ENCODE measurements at places on chromosomes 7 and 10.

- no peak for DNase-seq
Observed at GRCh38 chr10:52249850-52250395, 64.2 kb upstream of the DKK1 start.

- DNase-seq = no peak
Observed at GRCh38 chr7:157248659-157249058, 88.1 kb upstream of the DNAJB6 start.

DNA sequence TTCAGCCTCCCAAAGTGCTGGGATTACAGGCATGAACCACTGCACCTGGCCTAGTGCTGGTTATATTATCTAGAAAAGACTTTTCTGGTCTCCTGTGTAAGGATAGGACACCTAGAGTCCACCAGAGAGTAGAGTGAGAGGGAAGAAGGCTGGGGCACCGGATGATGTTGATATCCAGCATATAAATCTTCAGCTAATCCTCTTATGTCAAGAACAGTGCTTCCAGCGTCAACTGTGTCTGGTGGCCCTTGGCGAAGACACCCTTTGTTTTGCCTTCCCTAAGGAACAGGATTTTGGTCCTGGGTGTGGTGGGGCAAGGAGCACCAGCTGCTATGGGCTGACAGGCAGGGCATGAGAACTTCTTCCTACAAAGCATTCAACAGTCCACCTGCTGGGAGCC, 16.3 kb upstream of the INMT start:
- DNase-seq = no peak

DNA sequence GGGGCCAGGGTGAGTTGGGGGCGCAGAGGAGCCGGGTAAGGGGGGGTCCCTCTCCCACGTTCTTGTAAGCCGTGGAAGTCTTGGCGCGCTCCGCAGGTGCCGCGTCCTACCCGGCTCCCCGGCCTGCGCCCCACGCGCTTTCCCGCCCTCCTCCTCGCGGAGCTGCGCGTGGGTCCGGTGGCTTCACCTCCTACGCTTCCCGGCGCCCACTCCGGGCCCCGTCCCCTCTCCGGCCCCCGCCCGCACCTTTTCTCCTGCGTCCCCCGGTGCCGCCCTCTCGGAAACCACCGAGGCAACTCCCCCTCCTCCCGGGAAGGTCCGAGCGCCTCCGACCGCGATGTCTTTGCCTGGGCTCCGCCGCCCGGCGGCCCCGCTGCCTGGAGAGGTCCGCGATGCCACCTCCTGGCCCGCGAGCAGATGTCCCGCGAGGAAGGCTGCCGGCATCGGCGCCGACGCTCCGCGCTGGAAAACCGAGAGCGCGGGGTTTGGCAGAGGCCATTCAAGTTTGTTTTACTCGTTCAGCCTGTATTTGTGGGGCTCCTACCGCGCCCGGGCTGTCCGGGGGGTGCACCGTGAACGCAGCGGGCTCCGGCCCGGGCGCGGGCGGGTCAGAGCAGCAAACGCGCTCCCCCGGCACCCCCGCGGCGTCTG, 2.4 kb upstream of the NKX6-2 start:
- no peak for DNase-seq

DNA sequence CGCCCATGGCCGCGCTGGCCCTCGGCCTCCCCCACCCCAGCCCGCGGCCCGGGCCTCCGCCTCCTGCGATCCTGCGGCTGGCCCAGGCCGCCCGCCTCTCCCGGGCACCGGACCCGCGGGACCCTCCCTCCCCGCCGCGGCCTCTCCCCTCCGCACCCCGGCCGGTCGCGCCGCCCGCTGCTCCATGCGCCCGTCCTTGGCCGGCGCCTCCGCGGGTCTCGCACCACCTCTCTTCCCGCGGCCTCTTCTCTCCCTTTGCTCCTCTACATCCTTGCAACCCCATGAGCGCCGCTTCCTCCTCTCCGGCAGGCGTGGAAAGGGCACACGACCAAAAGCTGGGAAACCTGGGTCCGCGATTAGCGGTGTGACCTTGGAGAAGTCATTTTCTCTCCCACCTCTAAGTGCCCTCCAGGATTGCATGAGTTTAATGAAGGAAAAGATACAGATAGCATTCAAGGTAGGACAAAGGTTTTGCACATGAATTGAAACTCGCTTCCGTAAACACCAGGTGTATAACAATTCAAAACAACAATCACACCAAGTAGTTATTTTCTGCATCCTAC, 448 bp upstream of the SRPK2 start:
- no peak for DNase-seq

DNA sequence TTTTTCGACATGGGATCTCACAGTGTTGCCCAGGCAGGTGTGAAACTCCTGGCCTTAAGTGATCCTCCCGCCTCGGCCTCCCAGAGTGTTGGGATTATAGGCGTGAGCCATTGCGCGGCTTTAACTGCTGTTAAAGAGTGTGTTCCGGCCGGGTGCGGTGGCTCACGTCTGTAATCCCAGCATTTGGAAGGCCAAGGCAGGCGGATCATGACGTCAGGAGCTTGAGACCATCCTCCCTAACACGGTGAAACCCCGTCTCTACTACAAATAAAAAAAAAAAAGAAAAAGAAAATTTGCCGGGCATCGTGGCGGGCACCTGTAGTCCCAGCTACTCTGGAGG, 1.1 kb downstream of the RABGEF1 start:
- DNase-seq = no peak

GRCh38 chr7:3835109-3835508, 534.1 kb downstream of the SDK1 start:
- DNase-seq = no peak

DNA sequence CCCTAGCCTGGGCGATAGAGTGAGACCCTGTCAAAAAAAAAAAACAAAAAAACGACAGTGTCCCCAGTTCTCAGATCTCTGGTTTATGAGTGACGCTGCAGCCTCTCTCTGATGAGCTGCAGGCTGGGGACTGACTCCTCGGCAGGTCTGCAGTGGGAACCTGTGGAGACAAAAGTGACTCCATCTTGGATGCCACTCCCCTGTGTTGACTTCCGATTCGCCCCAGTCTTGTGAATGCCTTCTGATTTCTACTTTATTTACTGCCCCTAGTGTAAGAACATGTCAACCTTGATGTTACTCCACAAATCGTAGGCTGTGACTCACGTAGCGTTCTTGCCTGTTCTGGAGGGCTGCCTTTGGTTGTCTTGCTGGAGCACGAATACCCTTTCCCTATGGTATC, 6.2 kb downstream of the TACR2 start:
- no peak for DNase-seq
